ENCODE measurements at places on chromosomes 1 and 21. TPM values are rescaled to one million over a fixed set of nuclear protein-coding genes. Genes with fewer than 3 reads are reported as not detected.

DNA sequence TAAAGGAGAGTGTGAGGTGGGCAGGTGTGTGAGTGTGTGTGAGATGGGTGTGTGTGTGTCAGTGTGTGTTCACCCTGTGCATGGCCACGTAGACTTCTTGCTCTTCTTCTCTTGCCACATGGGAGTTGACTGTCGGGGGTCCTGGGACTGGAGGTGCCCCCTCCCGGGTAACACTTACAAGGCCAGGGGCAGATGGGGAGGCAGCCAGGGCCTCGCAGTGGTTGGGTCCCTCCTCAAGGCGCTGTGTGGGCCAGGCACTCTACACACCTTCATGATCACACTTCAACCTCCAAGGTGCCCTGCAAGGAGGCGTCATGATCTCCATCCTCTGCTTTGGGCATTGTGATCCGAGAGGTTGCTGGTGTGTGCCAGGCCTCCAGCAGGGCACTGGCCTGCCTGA is 2.3 kb downstream of the PLA2G2F start:
- H3K27me3 ChIP-seq, result no peaks in the 10 kb centered on the region
- no peak for DNase-seq
- no peaks in the 10 kb centered on the region for H3K4me1 ChIP-seq
- H3K4me3 ChIP-seq, result no peak overlapping the region

DNA sequence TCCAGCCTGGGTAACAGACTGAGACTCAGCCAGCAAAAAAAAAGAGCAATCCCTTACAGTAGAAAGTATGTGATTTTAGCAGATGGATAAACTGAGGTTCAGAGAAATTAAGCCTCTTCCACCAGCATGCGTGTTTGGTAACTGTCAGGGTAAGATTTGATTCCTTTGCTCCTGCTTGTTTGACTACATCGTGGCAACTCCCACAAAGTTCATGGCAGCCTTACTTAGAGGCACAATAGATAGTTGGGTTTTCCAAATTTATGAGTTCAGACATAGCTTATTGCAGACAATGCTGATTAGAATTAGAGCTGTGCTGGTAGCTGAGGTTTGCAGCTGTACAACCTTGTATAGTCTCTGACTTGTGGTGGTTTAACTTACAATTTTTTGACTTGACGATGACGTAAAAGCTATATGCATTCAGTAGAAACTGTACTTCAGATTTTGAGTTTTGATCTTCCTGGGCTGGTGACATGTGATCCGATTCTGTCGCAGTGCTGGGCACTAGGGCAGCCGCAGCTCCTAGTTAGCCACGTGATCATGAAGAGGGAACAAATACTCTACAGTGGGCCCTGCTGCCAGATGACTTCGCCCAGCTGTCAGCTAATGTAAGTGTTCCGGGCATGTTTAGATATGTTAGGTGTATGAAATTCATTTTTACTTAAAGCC is 167.8 kb downstream of the DHRS3 start:
- no peaks in the 10 kb centered on the region for H3K36me3 ChIP-seq
- no peak overlapping the region for H3K27ac ChIP-seq
- H3K27me3 ChIP-seq, result no peaks in the 10 kb centered on the region

DNA sequence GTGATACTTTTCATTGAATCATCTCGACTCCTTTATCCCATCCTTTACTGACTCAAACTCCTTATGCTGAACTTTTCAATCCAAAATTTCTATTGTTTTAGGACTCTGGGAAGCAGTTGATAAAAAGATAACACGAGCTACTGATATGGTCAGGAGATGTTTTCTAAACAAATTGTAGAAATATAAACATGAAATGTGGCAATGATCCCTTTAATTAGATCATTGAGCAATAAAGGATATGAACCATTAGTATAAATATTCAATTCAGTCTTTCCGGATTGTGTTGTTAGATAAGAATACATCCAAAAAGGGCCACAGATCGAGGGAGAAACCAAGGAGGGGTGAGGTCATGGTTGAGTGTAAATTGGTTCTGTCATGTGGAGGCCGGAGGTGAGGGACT is 88.4 kb downstream of the NID1 start:
- no peak overlapping the region for H3K27ac ChIP-seq
- no peak for DNase-seq
- H3K4me1 ChIP-seq, result peaks cover 8% of the 10 kb centered on the region
- H3K36me3 ChIP-seq, result no peaks in the 10 kb centered on the region
- H3K4me3 ChIP-seq, result no peak overlapping the region

DNA sequence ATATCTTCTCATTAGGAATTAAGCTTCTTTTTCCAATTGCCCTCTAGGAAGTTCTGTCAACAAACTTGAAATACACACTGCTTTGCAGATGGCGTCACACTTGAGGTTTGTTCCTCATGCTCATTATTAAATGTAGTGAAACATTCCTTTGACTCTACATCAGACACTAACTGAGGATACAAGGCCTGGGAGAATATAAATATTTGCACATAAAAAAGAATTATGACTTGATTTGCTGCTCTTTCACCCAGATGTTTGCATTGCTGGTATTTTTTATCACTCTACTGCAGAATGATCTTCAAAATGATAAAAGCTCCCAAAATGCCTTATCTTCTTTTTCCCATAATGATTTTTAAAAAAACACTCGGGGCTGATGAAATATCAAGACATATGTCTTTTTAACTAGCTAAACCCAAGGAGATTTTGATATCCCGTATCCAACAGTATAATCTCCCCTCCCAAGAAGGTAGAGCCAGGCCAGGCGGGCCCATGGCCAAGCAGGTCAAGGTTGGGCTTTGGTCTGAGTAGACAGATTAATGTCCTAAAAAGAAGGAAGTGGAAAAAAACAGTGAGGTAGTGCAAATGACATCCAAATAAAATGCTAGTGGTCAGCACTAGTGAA is 264.6 kb downstream of the HHIPL2 start:
- no peak for DNase-seq
- H3K27me3 ChIP-seq, result no peaks in the 10 kb centered on the region
- H3K4me1 ChIP-seq, result no peaks in the 10 kb centered on the region
- no peaks in the 10 kb centered on the region for H3K36me3 ChIP-seq
- H3K4me3 ChIP-seq, result no peak overlapping the region

Gene REN
- total RNA-seq, result not detected

DNA sequence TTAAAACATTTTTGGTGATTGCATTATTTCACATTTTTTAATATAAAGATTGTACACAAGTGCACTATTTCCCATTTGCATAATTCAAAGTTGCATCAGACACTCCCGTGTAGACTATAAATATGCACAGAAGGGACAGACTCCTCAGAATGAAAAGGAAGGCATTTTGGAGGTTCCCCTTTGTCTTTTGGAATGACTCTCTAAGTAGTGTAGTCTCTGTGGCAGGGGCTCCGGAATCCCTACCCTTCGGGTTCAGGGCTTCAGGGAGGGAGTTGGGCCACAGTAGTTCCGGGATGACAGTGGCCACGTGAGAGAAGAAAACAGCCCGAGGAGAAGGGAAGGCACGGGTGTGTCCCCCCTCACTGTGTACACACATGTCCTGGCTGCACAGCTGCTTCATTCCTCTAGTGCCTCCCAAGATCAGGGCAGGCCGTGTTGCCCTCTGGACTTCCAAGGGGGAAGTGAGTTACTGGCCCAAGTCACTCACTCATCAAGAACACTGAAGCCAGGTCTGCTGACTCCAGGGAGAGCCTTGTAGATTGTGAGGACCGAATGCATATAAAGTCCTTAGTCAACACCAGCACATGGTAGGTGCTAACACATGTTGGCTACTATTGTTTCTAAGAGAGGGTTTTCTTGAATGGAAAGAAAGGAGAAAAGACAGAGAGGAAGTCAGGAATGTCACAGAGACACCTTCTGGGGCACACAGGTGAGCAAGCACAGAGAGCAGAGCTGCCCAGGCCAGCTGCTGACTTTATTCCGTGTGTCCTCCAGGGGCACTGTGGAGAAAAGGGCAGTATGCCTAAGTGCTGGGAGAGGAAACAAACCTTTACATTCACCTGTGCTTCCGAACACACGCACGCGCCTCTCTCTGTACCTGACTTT is 39.8 kb downstream of the LHX4 start:
- no peaks in the 10 kb centered on the region for H3K36me3 ChIP-seq

Gene ITGB2
- total RNA-seq, result 1.1 TPM

DNA sequence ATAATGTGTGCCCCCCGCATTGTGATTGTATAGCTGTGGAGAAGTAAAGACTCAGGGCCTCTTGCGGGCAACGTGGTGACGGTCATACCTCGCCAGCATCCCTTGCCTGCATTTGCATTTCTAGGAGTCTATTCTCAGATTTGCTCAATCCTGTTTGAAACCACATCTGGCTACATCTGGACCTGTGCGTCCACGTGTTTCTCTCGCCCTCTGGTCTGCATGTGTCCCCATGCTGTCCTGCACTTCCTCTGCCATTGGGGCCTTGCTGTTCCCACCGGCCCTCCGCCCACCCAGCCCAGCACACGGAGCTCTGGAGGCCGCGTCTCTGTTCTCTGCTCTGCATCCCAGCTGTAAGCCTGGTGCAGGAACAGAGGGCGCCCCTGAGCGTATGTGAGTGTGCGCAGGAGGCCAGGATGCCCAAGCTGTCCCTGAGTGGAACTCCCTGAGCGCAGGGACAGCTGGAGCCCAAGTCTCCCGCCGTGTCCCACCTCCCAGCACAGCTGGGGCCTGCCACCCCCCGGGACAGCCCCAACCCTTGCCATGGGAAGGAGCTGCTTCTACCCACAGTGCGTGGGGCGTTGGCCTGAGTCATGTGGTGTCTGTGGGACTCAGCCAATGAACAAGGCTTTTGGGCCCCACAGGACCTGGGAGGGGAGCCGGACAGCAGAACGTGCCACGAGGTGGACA is 1.6 kb downstream of the KRTAP10-2 start:
- H3K36me3 ChIP-seq, result no peaks in the 10 kb centered on the region
- 0 out of 2 replicates have a peak, but pooled peaks cover 3% of the 10 kb centered on the region for H3K4me1 ChIP-seq
- H3K27ac ChIP-seq, result no peak overlapping the region
- no peaks in the 10 kb centered on the region for H3K27me3 ChIP-seq

Gene FMO4
- total RNA-seq, result 2.3 TPM

DNA sequence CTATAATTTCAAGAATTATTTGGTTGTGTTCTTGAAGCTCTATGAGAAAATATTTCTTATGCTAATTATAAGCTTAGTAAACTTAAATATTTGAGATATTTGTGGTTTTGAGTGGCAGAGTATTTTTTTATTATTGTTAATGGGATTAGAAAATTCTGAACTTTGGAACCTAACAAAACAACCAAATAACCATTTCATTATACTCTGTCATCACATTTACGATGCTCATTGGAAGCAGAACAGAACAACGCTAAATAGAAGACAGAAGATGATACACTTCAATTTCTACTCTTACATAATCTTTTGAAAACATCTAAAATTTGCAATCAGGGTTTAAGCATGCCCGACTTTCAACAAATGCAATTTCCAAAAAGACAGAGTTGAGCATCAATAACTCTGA is 270.2 kb downstream of the PTPRC start:
- no peaks in the 10 kb centered on the region for H3K4me1 ChIP-seq
- H3K27me3 ChIP-seq, result no peaks in the 10 kb centered on the region
- no peak overlapping the region for H3K27ac ChIP-seq
- H3K4me3 ChIP-seq, result no peak overlapping the region
- H3K36me3 ChIP-seq, result no peaks in the 10 kb centered on the region

Gene CRABP2
- 27.1 TPM for total RNA-seq

DNA sequence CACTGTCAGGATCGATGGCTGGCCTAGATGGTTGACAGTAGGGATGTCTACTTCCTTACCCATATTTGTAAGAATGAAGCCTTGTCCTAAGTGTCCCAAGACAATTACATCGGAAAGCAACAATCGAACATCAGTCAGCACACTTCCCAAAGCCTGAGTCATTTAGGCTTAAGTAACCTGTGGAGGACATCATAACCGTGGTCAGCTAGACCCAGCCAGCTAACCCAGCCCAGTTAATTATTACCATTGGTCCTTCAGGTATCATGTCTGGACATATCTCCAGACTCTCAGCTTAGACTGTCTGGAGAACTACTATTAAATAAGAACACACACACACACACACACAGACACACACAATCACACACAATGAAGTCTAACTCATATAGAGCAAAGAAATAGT is 264.7 kb downstream of the TRABD2B start:
- no peaks in the 10 kb centered on the region for H3K27me3 ChIP-seq
- H3K36me3 ChIP-seq, result no peaks in the 10 kb centered on the region
- H3K4me1 ChIP-seq, result peaks cover 4% of the 10 kb centered on the region
- DNase-seq, result no peak

- no peaks in the 10 kb centered on the region for H3K36me3 ChIP-seq
- no peak overlapping the region for H3K4me3 ChIP-seq
These were observed 82.2 kb upstream of the SOD1 start for GRCh38 chr21:31577271-31577670.

DNA sequence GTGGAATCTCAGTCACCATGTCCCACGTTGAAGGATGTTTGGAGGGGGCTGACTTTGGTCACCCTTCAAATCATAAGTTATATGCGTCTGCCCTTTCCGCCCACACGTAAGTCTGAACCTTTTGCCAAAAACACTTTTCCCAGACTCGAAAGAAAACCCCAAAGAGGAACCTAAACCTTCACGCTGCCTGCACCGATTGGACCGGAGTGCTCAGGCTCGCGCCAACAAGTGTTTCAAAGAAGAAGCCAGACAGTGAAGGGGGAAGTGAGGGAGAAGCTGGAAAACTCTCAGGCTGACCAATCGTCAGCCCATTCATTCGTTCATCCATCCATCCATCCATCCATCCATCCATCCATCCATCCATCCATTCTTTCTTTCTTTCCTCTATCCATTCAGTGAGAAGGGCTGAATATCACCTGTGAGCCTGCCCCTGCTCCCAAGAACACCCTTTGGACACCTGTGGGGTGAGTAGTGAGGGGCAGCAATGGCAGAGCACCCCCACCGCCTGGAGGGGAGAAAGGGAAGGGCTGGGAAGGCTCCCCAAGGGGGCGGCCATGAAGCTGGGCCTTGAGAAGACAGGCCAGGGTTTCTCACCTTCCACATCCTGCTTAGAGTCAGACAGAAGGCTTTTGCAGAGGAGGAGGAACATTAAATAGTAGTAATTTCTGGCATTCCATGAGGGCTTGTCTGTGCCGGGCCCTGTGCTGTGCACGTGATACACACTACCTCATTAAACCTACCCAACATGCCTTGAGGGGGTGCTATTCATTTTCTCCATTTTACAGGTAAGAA is 27.1 kb upstream of the RUNX3 start:
- H3K27me3 ChIP-seq, result no peaks in the 10 kb centered on the region
- no peak overlapping the region for H3K4me3 ChIP-seq
- DNase-seq, result no peak
- H3K36me3 ChIP-seq, result no peaks in the 10 kb centered on the region

Gene LRRC38
- total RNA-seq, result not detected

- no peak overlapping the region for H3K4me3 ChIP-seq
- DNase-seq, result no peak
- no peaks in the 10 kb centered on the region for H3K4me1 ChIP-seq
These were observed 10.2 kb upstream of the SH2D5 start for GRCh38 chr1:20742671-20743070.

DNA sequence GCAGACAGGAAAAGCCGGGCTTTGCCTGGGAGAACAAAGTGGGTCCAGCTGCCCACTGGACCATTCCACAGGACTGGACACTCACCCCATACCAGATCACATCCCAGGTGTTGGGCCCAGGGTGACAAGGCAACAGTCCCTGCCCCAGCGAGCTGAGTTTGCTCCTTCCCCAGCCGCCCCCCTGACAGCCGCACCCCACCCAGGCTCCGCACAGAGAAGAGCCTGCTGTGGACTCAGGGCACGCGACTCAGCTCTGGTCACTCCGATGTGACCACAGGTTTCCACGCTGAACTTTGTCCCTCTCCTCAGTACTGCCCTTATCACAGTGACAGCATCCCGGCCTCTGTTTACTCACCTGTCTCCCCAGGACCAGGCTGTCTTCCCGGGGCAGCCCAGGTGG is 1.2 kb downstream of the BMP8B start:
- H3K4me1 ChIP-seq, result no peaks in the 10 kb centered on the region
- H3K36me3 ChIP-seq, result no peaks in the 10 kb centered on the region
- no peak for DNase-seq
- no peaks in the 10 kb centered on the region for H3K27me3 ChIP-seq
- H3K27ac ChIP-seq, result no peak overlapping the region
- H3K4me3 ChIP-seq, result peak overlapping the region; percentile 67

All from Caco-2 (cell line).